T-cell (primary cell): ENCODE measurements at places on chromosomes 5 and 9.

DNA sequence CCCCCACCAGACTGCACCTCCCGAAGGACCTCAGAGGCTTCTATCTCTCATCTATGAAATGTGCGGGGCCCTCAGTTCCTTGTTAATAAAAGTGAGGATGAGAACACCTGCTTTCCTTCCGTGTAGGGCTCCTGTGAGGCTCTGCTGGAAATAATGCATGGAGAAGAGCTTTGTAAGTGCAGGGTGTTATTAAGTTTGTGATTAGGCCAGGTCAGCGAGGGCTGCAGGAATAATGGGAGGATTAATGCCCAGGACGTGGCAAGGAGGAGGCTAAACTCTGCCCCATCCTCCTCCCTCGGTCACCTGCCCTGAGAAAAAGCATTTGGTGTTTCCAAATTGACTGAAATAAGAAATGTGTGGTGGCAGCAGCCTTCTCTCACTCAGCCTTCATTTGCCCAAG is 83.5 kb upstream of the HSPA9 start:
- no peak for DNase-seq

- DNase-seq: no peak
Measured at GRCh38 chr9:71929223-71929622, 17.8 kb downstream of the C9orf85 start.

GRCh38 chr9:133713960-133714495 is 24.1 kb downstream of the SARDH start:
- DNase-seq: no peak

DNA sequence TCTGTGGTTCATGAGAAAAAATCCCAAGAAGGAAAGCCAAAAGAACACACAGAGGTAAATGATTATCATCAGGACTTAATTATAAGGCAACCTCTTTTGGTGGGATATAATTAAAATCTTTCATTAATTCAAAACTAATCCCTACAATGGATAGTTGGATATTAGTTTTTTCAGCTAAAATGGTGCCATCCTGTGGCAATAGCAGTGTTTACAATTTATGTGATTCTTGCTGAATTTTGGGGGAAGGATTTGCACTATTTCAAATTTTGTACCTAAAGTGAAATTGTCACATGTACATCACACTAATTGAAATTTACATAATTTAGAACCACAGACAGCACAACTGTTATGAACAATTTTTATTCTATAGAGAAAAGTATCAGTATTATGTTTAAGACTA is 67.0 kb downstream of the CAST start:
- DNase-seq: no peak

- DNase-seq: no peak
Measured at GRCh38 chr9:85872463-85872862, 68.5 kb upstream of the NAA35 start.
